Activated T-helper 1 cell treated with anti-CD3 and anti-CD28 coated beads, Interleukin-2, amount 50 U/mL, for 16 hours (primary cell): ENCODE measurements at places on chromosomes 12 and 14.

DNA sequence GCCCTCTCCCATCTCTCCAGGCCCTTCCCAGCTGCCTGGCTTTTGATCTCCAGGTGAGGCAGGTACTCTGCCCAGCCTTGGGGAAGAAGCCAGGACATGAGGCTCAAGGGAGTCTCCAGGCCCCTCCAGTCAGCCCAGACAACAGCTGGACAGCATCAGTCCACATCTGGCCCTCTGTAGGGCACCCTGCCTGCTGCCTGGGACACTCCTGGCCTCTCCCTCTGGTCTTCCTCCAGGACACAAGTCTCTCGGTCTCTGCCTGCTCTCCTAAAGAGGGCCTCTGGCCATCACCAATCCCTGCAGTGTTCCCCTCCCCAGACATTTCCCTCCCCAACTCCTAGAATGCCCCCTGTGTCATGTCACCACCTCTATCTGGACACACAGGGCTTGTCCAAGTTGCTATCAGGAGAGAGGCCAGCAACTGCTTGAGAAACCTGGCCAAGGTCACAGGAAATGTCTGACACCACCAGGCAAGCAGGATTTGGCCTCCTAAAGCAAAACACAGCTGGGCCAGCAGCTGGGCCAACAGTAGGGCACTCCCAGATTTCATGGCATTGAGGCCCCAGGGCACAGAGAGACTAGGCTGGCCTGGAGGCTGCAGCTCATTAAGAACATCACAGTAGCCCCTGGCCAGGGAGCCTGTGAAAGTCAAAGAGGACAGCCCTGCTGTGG is 29.0 kb downstream of the LTBP2 start:
- DNase-seq = no peak

DNA sequence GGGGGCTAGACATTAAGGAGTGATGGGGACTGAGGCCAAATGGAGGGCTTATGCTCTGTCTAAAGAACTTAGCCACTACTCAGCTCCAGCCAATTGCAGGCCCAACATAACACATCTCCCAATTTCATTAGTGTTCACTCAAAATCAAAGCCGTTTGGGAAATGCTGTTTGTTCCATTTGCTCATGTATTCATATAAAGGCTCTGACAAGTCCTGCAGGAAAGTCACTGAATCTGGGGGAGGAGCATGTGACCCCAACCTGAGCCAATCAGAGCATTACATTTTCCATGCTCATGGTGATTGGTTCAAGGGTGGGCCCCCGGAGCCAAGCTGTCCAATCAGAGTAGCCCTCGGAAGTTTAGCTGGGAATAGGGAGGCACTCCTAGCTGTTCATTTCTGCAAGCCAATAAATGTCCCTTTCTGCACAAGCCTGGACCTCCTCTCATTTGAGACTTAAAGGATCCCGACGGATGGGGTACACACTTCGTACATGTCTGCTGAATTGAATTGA is 20.9 kb downstream of the SDSL start:
- no peak for DNase-seq

DNA sequence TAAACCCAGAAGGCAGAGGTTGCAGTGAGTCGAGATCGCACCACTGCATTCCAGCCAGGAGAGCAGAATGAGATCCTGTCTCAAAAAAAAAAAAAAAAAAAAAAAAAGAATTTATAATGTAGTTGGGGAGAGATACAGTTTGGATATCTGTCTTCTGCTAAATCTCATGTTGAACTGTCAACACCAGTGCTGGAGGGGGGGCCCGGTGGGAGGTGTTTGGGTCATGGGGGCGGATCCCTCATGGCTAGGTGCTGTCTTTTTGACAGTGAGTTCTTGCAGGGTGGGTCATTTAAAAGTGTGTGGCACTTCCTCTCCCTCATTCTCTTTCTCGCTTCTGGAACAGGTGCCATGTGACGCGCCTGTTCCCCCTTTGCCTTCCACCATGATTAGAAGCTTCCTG is 32.8 kb downstream of the CLIP1 start:
- DNase-seq = no peak

GRCh38 chr14:64227856-64228255 is 66.3 kb downstream of the ESR2 start:
- DNase-seq = no peak

DNA sequence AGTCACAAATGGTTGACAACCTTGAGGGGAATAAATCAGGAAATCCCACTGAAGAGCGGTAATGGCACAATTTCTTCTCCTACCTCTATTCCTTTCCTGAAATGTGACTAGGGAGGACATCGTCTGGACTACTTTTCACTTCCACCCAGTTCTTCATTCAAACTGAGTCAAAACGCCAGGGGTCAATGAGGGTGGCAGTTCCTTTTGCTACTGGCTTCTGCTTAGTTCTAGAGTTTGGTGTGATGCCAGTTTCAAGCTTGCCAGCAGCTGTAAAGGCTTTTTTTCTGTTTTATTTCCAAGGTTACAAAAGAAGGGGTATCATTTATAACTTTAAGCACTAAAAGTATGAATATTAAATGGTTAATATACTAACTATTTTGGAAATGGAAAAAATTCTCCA is 286.5 kb downstream of the SOX5 start:
- DNase-seq = no peak
